Esophagus muscularis mucosa (tissue), 4 donors: ENCODE measurements at places on chromosomes 6 and 20. TPM values are rescaled to one million over a fixed set of nuclear protein-coding genes. Genes with fewer than 3 reads are reported as not detected.

Gene PRR18
- 0.23 TPM for total RNA-seq

- DNase-seq = no peak
Measured at GRCh38 chr6:158706369-158706982, 56.6 kb downstream of the SYTL3 start.

GRCh38 chr6:75429061-75429703, 64.4 kb downstream of the FILIP1 start:
- DNase-seq = no peak

Gene LY86
- 1.8 TPM for total RNA-seq

DNA sequence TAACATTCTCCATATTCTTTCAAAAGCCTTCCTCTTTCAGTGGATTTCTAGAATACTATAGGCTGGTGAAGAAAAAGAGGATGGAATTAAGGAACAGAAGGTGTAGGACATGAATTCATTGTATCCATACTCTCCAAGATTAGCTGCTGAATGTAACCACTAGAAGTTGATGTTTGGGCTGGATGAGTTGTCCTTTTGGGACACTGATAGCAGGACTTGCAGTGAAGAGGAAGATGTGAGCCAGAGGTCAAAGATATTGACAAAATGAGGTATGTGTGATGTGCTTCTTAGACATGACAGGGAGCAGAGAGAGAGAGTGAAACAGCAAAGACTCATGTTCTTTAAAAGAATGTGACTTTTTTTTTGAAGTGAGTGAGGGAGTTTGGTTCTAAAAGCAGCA, 134.3 kb upstream of the MAN1A1 start:
- DNase-seq = no peak

- no peak for DNase-seq
Measured at GRCh38 chr20:23116311-23117089, 30.4 kb upstream of the CD93 start.

GRCh38 chr6:29637247-29637646, 4.3 kb upstream of the GABBR1 start:
- DNase-seq = no peak

DNA sequence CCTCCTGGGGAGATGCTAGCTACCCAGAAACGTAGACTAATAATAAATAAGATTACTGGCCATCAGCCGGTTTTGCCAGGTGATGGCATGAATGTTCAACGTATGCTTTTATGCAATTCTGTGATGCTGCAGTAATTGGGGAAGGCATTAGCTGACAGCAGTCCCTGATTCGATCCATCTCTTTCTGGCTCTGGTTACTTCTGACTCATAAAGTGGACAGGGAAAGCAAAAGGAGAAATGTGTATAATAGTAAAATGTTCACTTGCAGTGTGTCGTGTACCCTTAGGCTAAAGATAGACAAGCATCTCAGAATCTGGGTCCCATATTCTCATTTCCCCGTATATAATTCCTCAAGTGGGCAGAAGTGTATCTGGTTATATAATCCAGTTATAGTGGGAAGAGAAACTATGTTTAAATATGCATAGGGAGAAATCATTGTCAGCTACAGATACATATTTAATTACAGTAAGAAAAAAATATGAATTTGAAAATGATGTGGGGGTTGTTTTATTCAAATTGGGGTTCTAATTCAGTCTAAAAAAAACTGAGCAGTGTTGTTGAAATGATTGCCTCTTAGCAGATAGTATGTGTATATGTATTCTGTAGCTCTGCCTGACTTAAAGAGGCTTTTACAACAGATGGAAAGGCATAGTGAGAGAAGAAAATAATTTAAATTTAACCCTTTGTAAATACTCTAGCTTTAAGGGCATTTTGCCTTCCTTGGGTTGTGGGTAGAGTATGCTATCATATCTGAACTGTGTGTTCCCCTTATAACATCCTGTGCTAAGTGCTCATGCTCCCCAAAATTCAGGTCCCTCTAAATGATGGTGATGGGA, 40.6 kb downstream of the DOK5 start:
- DNase-seq = no peak

DNA sequence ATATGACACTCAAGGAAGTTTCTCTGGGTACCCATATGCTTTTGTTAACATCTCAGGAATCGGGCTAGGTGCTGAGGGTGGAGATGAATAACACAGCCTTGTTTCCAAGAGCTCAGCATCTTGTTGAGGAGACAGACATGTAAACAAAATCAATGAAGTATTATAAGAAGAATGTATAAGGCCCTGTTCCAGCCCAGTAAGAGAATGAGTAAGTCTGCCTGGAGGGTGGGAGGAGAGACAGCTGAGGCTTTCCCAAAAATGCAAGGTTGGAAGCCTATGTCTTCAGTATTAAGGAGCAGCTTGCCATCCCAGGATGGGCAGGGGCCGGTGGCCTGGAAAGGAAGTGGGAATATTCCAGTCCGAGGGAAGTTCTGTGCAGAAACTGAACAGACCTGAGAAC, 615.3 kb upstream of the BTBD3 start:
- no peak for DNase-seq

DNA sequence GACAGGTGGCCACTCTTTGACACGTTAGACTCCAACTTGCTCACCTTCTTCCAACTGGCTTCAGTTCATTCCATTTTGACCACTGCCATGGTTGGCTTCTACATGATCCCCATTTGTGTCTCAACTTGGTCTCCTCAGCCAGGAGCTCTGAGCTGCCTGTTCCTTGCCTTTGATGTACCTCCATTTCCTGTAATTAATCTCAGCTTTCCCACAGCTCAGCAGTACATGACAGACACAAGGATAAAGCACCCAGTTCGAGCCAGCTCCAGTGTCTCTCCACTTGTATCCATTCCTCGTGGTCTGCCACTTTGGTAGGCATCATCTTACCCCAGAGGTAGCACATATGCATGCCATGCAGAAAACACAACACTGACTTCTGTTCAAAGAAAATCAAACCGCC, 161.0 kb downstream of the TSHZ2 start:
- DNase-seq = no peak

Gene WFDC12
- not detected for total RNA-seq

DNA sequence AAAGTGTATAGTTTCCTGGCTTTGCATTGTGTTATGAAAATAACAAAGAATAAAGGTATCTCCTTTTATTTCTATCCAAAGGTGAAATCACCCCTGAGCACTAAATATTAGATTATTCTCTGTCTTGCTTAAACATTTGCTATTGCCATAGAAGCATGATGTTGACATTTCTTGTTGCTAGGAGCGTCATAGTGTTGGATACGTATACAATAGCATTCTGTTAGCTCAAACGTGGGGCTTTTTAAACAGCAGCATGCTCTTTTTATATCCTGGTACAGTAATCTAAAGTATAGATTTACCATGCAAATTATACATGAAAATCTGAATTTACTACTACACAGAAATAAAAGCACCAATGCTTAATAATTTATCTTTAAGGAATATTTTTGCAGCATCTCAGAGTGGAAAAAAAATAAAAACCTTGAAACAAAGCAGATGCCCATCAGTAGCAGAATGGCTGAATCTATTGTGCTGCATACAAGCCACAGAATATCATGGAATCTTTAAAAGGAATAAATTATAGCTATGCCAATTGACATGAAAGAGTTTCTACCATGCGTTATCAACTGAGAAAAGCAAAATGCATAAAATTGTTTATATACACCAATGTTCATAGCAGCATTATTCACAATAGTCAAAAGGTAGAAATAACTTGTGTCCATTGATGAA, 9.6 kb upstream of the HSF2 start:
- no peak for DNase-seq

GRCh38 chr6:37566111-37566949, 66.6 kb upstream of the CCDC167 start:
- no peak for DNase-seq

DNA sequence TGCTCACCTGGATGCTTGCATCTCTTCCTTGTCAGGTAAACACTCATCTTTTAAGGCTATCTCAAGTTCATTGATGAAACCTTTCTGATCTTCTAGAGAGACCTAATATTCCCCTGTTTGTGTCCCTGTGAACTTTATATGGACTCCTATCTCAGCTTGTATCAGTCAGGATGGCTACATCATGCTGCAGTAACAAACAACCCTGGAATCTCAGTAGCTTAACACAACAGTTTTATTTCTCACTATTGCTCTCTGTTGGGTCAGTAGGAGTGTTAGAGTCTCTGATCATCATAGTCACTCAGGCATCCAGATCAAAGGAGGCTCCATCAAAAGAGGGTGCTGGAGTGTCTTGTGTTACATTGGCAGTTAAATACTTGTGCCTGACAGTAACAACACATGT, 12.2 kb upstream of the C2 start:
- no peak for DNase-seq

DNA sequence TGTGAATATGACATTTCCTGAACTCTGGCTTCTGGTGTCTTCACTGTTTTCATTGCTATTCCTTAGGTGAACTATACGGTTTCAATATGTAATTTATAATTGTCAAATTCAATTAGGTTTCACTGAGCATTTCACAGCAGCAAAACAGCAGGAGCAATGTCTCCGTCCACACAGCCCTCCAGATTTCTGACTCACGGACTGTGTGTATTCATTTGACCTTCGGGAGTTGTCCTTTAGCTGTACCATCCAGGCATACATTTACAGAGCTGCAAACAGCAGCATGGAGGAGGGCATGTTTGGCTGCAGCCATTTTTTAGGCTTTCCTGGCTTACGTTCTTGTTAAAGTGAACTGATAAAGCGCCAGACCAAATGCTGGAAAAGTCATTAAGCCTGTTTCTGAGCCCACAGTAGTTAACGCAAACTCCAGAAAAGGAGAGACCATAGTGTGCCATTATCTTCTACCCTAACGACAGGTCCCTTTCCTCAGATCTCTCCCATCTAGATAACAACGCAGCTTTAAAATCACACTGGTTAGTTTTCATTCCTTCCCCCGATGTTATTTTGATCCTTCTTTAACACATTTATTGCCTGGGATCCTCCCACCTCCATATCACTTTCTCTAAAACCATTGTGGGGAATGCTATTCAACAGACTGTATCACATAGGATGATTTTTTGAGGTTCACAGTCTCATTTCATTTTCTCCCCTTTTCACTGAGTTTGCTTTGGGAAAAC, 18.3 kb downstream of the FOXC1 start:
- no peak for DNase-seq
